Fibroblast of the aortic adventitia (primary cell): ENCODE measurements at places on chromosomes 1 and 21. TPM values are rescaled to one million over a fixed set of nuclear protein-coding genes. Genes with fewer than 3 reads are reported as not detected.

Gene C1QA
- not detected in 2 replicates for total RNA-seq

Gene VSIG8
- not detected in 2 replicates for total RNA-seq

Gene EPHA2
- 7.8 and 7.9 TPM in 2 replicates for total RNA-seq

Gene PIK3R3
- 5.0 and 6.1 TPM in 2 replicates for total RNA-seq

Gene ACTN2
- 0.16 and 0.18 TPM in 2 replicates for total RNA-seq

Gene MASP2
- not detected in 2 replicates for total RNA-seq

Gene RAB7B
- total RNA-seq, result 4.3 and 7.4 TPM in 2 replicates

Gene NUP210L
- total RNA-seq, result 0.09 TPM in 1 of 2 replicates, not detected in the other

Gene TMEM240
- total RNA-seq, result 0.82 and 3.6 TPM in 2 replicates

Gene RGS8
- 0.16 TPM in 1 of 2 replicates, not detected in the other for total RNA-seq

Gene PRPF38B
- 20.0 and 25.2 TPM in 2 replicates for total RNA-seq

Gene KRTAP13-2
- not detected in 2 replicates for total RNA-seq

Gene DYRK3
- 19.7 and 27.7 TPM in 2 replicates for total RNA-seq

Gene PLA2G2D
- total RNA-seq, result not detected in 2 replicates

Gene BNIPL
- total RNA-seq, result 0.18 and 0.33 TPM in 2 replicates

Gene PLPPR4
- 1.1 and 2.8 TPM in 2 replicates for total RNA-seq

Gene RXFP4
- total RNA-seq, result 0.09 TPM in 1 of 2 replicates, not detected in the other

Gene TMEM79
- 1.4 and 2.1 TPM in 2 replicates for total RNA-seq

Gene NR5A2
- total RNA-seq, result 0.25 and 11.5 TPM in 2 replicates

Gene HMGCS2
- not detected in 2 replicates for total RNA-seq

Gene SUSD4
- 0.18 and 1.9 TPM in 2 replicates for total RNA-seq

Gene FAM72C
- total RNA-seq, result 0.45 TPM in 1 of 2 replicates, not detected in the other

Gene ROR1
- 18.8 and 31.7 TPM in 2 replicates for total RNA-seq

Gene NPPB
- not detected in 2 replicates for total RNA-seq

Gene CLCA2
- total RNA-seq, result 8.8 and 43.2 TPM in 2 replicates

Gene SH3BGR
- 6.2 and 11.0 TPM in 2 replicates for total RNA-seq

Gene HLX
- total RNA-seq, result 4.1 and 25.4 TPM in 2 replicates

Gene TMEM61
- 0.18 TPM in 1 of 2 replicates, not detected in the other for total RNA-seq

Gene KDF1
- not detected in 2 replicates for total RNA-seq

Gene S100A16
- 159 and 406 TPM in 2 replicates for total RNA-seq

Gene UBE4B
- 55.0 and 59.9 TPM in 2 replicates for total RNA-seq

Gene OVAAL
- not detected in 2 replicates for total RNA-seq

Gene OR6K3
- not detected in 2 replicates for total RNA-seq

Gene HAO2
- total RNA-seq, result not detected in 2 replicates

Gene CFHR5
- total RNA-seq, result not detected in 2 replicates

Gene CDK18
- total RNA-seq, result 0.27 and 1.6 TPM in 2 replicates

Gene SLC9C2
- total RNA-seq, result not detected in 2 replicates

Gene FCRL1
- total RNA-seq, result not detected in 2 replicates

Gene RAVER2
- 7.2 and 8.5 TPM in 2 replicates for total RNA-seq

Gene OR2AK2
- total RNA-seq, result not detected in 2 replicates

Gene CRP
- total RNA-seq, result not detected in 2 replicates

Gene SH2D2A
- total RNA-seq, result not detected in 2 replicates

Gene CNIH3
- 31.5 and 72.4 TPM in 2 replicates for total RNA-seq
